ENCODE measurements at places on chromosomes 1 and 21.

DNA sequence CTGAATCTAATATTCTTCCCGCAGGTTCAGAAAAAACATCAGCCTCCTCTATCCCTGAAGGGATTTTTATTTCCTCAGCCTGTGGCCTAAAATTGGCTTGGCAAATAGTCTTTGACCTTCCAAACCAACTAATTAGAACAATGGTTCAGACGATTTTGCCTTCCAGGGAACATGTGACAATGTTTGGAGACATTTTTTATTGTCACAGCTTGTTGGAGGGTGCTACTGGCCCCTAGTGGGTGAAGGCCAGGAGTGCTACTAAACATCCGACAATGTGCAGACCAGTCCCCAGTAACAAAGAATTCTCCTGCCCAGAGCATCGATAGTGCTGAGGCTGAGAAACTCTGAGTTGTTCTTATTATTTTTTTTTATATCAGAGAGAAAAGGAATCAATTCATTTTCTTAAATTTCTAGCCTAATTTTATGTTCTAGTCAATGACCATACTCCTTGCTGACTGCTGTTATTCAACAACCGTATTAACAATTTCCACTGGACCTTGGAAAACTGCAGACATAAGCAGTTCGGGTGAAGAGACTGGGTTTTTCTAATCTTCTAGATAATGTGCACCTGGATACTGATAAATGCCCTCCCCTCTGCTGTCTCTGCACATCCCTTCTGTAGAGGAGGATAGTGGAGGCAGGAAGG lies 280.7 kb downstream of the LMX1A start:
- peak; percentile 36 for DNase-seq

DNA sequence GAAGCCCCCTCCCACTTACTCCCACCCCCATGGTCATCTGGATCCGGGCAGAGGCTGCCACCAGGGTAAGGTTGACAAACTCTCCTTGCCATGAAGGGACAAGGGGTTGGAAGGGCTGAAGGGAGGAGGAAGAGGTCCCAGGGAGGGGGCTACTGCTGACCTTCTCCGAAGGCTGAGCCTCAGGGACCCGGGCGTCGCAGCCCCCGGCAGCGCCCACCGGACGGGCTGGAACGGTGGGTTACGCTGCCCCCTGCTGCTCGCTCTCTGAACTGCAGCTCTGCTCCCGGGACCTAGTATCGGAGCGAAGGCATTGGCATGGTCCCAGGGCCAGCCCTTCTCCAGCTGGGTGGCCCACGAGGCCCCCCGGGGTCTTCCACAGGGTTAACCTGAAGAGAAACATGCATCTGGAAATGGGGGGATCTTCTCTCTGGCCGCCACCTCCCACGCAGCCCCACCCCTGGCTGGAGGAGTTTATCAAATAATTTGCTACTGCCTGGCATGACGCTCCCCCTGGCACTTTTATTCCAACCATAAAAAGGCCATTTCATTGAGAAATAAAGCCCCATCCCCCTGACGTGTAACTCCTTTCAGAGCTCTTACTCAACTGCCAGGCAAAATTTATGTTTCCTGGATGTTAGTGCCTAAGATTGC lies 70.4 kb upstream of the TARDBP start:
- no peak for DNase-seq

GRCh38 chr21:34745557-34746255 lies 76.9 kb downstream of the CLIC6 start:
- DNase-seq: peak; percentile 18

GRCh38 chr1:239914751-239915231 lies 176.9 kb upstream of the FMN2 start:
- DNase-seq: no peak

Data from NCI-H187 treated with DMSO at 0.1 percent for 48 hours (cell line).